Renal cortical epithelial cell (primary cell): ENCODE measurements at places on chromosomes 6 and 20. TPM values are rescaled to one million over a fixed set of nuclear protein-coding genes. Genes with fewer than 3 reads are reported as not detected.

ZC3H12D gene
- 0.15 TPM in 1 of 2 replicates, not detected in the other for total RNA-seq

MROH8 gene
- 1.1 and 1.2 TPM in 2 replicates for total RNA-seq

SEL1L2 gene
- total RNA-seq: not detected in 2 replicates

SLC17A1 gene
- 7.6 and 18.4 TPM in 2 replicates for total RNA-seq

TAGAP gene
- total RNA-seq: 0.05 and 0.35 TPM in 2 replicates

BPIFA1 gene
- not detected in 2 replicates for total RNA-seq

HAO1 gene
- 0.05 TPM in 1 of 2 replicates, not detected in the other for total RNA-seq

PBOV1 gene
- total RNA-seq: not detected in 2 replicates

GSTA2 gene
- total RNA-seq: 0.15 TPM in 1 of 2 replicates, not detected in the other

ENPP1 gene
- total RNA-seq: 3.8 and 6.0 TPM in 2 replicates

RIPOR3 gene
- 0.35 and 0.65 TPM in 2 replicates for total RNA-seq

RNF8 gene
- 24.5 and 31.3 TPM in 2 replicates for total RNA-seq

ACTL10 gene
- total RNA-seq: 2.8 and 4.2 TPM in 2 replicates

SNX5 gene
- 117 and 165 TPM in 2 replicates for total RNA-seq

TNFRSF6B gene
- 10.8 and 191 TPM in 2 replicates for total RNA-seq

ANKRD66 gene
- total RNA-seq: not detected in 2 replicates

DNA sequence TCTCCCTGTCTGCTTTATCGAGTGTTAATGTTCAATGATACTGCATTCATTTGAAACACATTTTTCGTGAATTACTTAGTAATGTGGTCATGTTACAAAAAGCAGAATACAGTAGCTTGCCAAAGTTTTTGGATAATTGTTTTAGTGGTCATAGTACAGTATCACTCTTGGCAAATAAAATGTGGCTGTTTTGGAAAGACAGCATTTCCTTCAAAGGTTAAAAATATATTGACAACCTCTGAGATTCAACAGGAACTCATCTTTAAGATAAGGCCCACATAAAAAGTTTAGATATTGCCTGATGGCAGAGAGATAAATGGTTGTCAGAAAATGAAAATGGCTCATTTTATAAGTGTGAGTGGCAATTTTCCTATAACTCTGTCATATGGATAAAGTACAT, 297.7 kb upstream of the MAN1A1 start:
- no peak for DNase-seq

DNA sequence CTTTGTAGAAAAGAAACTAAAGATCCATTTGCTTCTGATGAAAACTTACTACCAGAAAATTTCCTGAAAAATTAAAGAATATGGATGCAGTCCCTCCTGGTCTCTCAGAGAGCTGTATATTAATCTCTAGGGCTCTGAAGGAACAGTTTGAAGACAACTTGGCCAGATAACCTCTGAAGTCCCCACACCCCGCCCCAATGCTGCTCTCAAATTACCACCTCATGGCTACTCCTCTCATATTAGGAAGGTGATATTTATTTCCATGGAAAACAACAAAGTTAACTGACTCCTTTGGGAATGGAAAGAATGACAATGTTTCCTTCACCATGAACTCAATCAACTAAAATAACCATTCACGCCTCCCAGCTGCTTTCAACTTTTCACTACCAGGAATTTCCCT, 408.4 kb upstream of the FLRT3 start:
- DNase-seq: no peak

DNA sequence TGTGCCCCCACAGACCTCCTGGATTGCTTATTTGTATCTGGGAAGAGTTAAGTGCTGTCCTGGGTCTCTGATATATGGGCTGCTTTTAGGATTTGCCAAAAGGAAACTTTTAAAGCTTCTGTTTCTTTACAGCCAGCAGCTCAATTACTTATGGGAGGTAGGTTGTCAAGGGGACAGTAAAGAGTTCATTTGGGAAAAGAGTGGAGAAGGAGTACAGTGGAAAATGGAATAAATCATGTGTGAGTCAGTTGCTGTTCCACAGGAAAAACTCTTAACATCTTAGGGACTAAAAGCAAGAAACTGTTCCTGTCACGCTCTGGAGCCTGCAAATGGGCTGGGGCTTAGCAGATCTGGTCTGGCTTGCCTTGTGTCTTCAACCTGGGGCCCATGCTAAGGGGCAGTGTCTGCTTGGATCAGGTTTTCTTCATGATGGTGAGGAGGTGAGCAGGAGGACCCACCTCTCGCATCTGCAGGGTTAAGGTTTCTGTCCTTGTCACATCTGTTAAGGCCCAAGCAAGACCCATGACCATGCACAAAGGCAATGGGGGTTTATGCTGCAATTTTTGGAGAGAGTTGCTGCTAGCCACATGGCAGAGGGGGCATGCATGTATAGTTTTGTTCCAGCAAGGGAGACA, 8.7 kb upstream of the CST1 start:
- DNase-seq: no peak

- DNase-seq: peak; percentile 37
These were observed 44.7 kb downstream of the RREB1 start for GRCh38 chr6:7152462-7152861.

DNA sequence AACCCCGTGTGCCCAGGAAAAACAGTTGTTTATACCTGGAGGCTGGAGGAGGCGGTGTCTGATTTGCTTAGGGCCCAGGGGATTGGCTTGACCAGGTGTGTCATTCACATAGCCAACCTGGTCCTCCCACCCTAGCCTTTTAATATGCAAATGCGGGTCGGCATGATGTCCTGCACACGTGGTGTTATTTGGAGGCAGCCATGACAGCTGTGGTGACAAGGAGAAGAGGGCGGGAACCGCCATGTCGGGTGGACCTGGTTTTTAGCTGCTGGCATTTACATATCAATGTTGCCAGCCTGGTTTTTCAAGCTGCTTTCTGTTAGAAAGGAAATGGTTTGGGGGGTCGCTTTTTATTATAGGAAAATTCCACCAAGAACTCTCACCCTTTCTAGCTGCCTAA, 291.4 kb upstream of the QKI start:
- no peak for DNase-seq

GRCh38 chr20:48360342-48360975, 467.3 kb downstream of the PREX1 start:
- DNase-seq: no peak

- no peak for DNase-seq
These were observed 29.8 kb downstream of the TRMT6 start for GRCh38 chr20:5920581-5920980.

DNA sequence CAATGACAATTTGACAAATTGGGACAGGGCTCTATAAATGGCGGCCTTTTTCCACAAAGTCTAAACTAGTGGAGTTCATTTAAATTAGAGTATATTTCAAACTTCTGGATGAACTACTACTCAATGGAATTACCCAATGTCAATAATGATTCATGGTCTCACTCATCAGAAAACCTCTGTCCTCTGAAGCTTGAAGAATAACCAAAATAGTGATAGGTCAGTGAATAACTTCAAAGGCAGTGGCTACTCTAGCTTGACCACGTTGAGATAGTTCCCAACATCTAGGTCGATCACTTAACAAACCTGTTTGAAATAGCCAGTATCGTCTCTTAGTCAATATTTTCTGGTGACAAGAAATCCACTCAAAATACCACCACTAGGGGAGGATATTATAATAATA, 197.6 kb downstream of the HDGFL1 start:
- peak; percentile 93 for DNase-seq

GRCh38 chr6:167645368-167645767, 181.3 kb upstream of the AFDN start:
- DNase-seq: no peak

GRCh38 chr6:33974471-33974870, 170.7 kb upstream of the MLN start:
- DNase-seq: no peak

GRCh38 chr20:45292343-45292742, 14.3 kb upstream of the RBPJL start:
- no peak for DNase-seq

- DNase-seq: no peak
These were observed 38.4 kb upstream of the TGM2 start for GRCh38 chr20:38203337-38203980.

GRCh38 chr6:169640351-169640852, 61.4 kb downstream of the WDR27 start:
- no peak for DNase-seq

DNA sequence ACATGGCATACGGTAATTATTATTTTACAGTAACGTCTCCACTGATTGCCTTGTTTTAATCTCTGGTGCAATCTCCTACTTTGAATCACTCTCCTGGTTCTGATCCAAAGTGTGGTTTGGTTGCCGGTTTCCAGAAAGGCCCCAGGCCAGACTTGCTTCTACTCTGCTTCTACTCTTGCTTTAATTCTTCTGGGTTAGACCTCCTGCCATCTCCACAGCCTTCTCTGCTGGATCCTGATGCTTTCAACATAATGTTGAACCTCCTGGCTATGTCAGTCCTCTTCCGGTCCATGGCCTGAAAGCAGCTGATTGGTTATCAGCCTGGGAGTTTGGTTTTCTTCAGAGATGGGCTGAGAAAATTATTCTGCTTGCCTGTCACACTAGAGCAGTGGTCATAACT, 266.5 kb upstream of the RIMS1 start:
- DNase-seq: no peak

- DNase-seq: no peak
These were observed 157.9 kb downstream of the LY86 start for GRCh38 chr6:6746333-6746969.

DNA sequence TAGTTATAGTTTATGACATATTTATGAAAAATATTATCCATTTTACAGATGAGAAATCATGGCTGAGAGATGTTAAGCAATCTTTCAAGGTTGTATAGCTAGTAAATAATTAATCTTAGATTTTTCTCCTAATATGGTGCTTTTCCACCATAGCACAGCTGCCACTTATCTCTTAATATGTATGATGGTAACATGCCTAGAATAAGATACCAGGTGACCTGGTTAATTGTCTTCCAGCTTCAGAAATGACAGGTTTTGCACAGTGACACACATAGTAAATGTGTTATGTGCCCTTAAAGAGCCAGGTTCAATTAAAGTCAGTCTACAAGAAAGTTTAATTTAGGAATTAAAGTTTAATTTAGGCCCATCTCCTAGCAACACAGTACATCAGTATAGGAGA, 14.8 kb downstream of the TUBB2A start:
- DNase-seq: no peak

- DNase-seq: peak; percentile 22
These were observed 114.7 kb downstream of the SASH1 start for GRCh38 chr6:148457137-148457842.

- no peak for DNase-seq
These were observed 36.8 kb downstream of the PTCHD4 start for GRCh38 chr6:48073976-48074767.

DNA sequence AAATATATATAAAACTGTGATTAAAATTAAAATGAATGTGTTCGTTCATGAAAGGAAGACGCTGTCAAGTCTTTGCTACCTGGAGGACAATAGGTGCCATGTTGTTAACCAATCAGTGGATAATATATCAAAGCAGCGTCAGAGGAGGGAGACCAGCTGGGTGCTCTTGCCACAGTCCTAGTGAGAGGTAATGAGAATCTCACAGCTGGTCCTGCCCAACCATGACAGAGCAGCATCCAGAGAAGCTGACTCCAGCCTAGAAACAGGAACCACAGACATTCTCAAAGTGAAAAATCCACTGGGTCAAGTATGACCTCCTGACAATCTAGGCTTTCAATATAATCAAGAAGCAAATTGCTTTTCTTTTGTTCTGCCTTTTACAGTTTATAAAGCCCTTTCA, 94.5 kb upstream of the LRFN2 start:
- no peak for DNase-seq

DNA sequence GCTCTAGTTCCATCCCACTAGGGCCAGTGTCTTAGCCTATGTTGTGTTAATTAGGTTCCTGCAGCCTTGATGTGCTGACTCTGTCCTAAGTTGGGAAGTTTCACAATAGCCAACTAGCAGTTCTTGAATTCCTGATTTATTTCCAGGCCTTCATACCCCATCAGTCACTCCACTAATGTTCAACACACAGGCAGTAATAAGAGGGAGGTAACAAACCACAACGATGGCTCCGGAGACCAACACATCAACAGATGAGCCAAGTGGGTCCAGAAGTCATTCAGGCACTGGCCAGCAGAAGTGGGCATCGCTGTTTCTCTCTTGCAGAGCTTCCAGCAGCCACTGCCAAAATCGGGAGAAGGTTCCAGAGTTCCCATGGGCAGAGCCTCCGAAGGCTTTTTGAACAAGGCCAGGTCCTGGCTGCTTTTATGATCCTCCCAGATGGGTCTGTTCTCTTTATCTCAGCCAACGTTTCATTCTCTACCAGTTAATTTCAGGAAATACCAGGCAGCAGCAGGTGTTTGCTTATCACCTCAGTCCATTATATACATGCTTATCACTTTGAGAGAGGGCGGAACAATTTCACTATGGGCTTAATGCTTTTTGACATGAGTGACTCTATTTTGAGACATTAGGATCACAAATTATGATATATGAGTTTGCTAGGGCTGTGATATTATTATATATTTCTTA, 48.5 kb upstream of the NOP56 start:
- DNase-seq: peak; percentile 5

DNA sequence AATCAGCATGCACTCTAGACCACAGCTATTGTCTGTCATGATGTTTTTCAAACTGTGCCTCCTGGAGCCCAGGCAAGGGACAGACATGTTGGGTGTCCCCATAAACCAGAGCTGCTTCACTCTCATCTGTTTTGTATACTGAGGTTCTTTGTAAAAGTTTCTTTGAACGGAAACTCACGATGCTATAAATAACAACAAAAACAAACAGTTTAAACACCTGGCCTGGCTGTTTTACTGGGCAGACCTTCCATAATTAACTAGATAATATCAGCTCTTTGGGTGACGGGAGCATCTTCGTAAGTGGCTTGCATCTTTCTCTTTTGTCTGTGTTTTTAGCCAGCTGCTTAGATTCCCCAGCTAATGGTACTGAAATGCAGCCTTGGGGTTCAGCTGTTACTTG, 190.3 kb downstream of the ZDHHC14 start:
- DNase-seq: no peak

- DNase-seq: no peak
These were observed 22.4 kb downstream of the SYNCRIP start for GRCh38 chr6:85620308-85620707.
